SJSA1 (cell line): ENCODE measurements at places on chromosomes 2 and 18. TPM values are rescaled to one million over a fixed set of nuclear protein-coding genes. Genes with fewer than 3 reads are reported as not detected.
A peak's percentile ranks its signal among the peaks of the same experiment; 100 is the strongest.

GRCh38 chr2:207182911-207183310 lies 17.2 kb upstream of the KLF7 start:
- DNase-seq, result no peak
- peaks cover 44% of the 10 kb centered on the region for H3K4me1 ChIP-seq
- H3K36me3 ChIP-seq, result no peaks in the 10 kb centered on the region
- H3K27ac ChIP-seq, result peak overlapping the region; percentile 59

GRCh38 chr18:7291046-7291445 lies 60.2 kb downstream of the LRRC30 start:
- no peak overlapping the region for H3K27ac ChIP-seq
- no peak for DNase-seq
- no peaks in the 10 kb centered on the region for H3K36me3 ChIP-seq
- H3K27me3 ChIP-seq, result no peaks in the 10 kb centered on the region
- H3K4me1 ChIP-seq, result no peaks in the 10 kb centered on the region

DNA sequence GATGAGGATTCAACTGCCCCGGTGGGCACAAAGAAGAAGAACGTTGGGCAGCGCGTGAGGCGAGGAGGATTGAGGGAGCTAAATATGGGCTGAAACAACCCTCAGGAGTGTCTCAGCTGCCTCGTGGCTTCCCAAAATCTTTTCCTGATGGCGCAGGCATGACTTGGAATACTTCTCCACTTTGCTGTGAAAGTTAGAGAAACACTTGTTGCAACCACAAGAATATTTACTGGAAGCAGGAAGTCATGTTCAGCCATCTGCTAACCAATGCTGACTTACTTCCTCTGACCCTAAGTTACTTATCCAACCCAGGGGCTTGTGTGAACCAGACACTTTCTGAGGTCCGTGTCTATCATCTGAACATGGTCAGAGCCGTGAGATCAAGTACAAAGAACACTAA lies 148.8 kb downstream of the ARL4C start:
- no peak overlapping the region for H3K27ac ChIP-seq
- no peaks in the 10 kb centered on the region; the same call in 1 of the 2 replicates for H3K4me1 ChIP-seq
- DNase-seq, result no peak
- no peaks in the 10 kb centered on the region for H3K27me3 ChIP-seq
- no peak overlapping the region for H3K4me3 ChIP-seq
- no peaks in the 10 kb centered on the region for H3K36me3 ChIP-seq

Gene CIB4
- not detected in 2 replicates for total RNA-seq

GRCh38 chr18:51569153-51569552 lies 371.7 kb upstream of the MEX3C start:
- no peaks in the 10 kb centered on the region for H3K36me3 ChIP-seq
- no peak overlapping the region for H3K4me3 ChIP-seq
- H3K27me3 ChIP-seq, result no peaks in the 10 kb centered on the region
- DNase-seq, result no peak

GRCh38 chr2:60485055-60485454 lies 68.4 kb downstream of the BCL11A start:
- no peak overlapping the region for H3K27ac ChIP-seq
- no peak overlapping the region for H3K4me3 ChIP-seq
- H3K27me3 ChIP-seq, result no peaks in the 10 kb centered on the region
- no peaks in the 10 kb centered on the region for H3K36me3 ChIP-seq
- H3K4me1 ChIP-seq, result peaks cover 26% of the 10 kb centered on the region

GRCh38 chr18:21636769-21637168 lies 24.7 kb downstream of the SNRPD1 start:
- no peaks in the 10 kb centered on the region for H3K4me1 ChIP-seq
- no peak overlapping the region for H3K27ac ChIP-seq
- no peak overlapping the region for H3K4me3 ChIP-seq
- DNase-seq, result no peak
- H3K36me3 ChIP-seq, result peaks cover 26% of the 10 kb centered on the region

DNA sequence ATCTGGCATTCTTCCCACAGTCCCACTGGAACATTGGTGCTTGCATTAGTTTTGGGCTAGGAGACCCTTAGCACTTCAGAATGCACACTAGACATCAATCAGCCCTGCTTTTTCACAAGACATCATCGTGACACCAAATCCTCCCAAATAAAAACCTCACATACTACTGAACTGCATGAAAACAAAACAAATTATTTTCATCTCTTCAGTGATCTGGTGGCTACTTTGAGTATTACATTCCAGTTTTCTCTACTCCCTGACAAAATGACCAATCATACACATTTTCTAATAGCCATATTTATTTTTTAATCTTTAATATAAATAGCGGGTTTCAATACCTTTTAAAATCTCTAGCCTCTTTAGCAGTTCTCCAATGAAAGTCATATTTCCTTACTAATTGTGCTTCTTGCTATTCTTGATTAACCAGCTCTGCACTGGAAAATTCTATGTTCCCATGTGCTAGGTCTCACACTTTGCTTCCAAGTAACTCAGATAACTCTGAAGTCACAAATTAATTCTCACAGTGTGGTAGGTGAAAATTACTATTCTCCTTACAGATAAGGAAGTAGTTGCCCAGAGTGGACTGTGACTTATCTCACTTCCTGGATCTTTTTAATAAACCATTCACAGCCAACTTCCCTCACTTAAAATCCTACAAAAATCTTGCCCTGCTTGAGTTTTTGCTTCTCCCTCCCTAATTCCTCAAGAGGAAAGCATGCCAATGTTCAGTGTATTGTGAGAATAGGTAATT lies 82.5 kb upstream of the EPB41L3 start:
- H3K27me3 ChIP-seq, result peaks cover 53% of the 10 kb centered on the region
- no peak overlapping the region for H3K27ac ChIP-seq
- no peaks in the 10 kb centered on the region for H3K36me3 ChIP-seq
- peaks cover 28% of the 10 kb centered on the region for H3K4me1 ChIP-seq

GRCh38 chr18:35409911-35410310 lies 32.8 kb upstream of the ZNF396 start:
- no peak overlapping the region for H3K4me3 ChIP-seq
- no peaks in the 10 kb centered on the region for H3K27me3 ChIP-seq
- no peaks in the 10 kb centered on the region for H3K36me3 ChIP-seq
- H3K4me1 ChIP-seq, result no peaks in the 10 kb centered on the region
- H3K27ac ChIP-seq, result no peak overlapping the region

GRCh38 chr2:60934165-60934722 lies 52.9 kb downstream of the REL start:
- H3K27me3 ChIP-seq, result no peaks in the 10 kb centered on the region
- H3K4me1 ChIP-seq, result no peaks in the 10 kb centered on the region
- no peak overlapping the region for H3K27ac ChIP-seq
- no peaks in the 10 kb centered on the region for H3K36me3 ChIP-seq

DNA sequence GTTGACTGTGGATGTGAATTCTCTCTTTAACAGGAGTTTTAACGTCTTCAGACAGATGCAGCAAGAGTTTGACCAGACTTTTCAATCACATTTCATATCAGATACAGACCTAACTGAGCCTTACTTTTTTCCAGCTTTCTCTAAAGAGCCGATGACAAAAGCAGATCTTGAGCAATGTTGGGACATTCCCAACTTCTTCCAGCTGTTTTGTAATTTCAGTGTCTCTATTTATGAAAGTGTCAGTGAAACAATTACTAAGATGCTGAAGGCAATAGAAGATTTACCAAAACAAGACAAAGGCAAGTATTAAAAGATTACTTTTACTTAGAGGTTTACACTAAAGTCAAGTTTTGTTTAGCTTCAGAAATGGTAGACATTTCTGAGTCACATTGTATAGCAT lies 30.2 kb upstream of the TYMS start:
- H3K4me3 ChIP-seq, result no peak overlapping the region
- 0 out of 2 replicates have a peak, but pooled peaks cover 2% of the 10 kb centered on the region for H3K4me1 ChIP-seq
- H3K27ac ChIP-seq, result no peak overlapping the region
- H3K27me3 ChIP-seq, result peaks cover 4% of the 10 kb centered on the region
- H3K36me3 ChIP-seq, result no peaks in the 10 kb centered on the region
- DNase-seq, result no peak

DNA sequence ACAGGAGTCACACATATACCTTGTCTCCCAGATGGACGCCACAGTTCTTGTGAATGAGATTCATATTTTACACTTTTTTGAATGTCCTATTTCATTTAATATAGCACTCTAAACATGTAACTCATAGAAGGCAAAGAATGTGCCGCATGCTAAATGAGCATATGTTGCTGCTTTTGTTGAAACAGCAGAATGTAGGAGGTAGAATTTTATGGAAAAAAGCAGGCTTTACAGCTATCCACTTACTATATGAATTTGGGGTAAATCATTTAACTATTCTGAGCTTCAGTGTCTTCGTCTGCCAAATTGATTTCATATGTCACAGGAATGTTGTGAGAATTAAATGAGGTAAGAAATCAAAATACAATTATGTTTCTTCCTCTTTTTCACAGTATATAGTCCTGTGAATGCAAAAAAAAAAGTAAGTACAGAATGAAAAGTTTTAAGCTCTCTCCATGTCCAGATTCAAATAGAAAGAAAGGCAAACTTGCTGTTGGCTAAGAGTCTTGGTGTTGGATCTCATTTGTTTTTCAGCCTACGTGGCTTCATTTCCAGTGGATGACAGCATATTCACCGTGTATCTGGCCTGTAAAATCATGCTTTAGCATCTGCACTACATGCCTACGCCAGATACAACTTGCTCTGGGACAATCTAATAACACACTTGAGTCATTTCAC lies 154.7 kb upstream of the CNTNAP5 start:
- no peak overlapping the region for H3K27ac ChIP-seq
- no peak for DNase-seq
- H3K36me3 ChIP-seq, result no peaks in the 10 kb centered on the region
- no peaks in the 10 kb centered on the region for H3K4me1 ChIP-seq

GRCh38 chr18:11849841-11850634 lies 1.2 kb upstream of the CHMP1B start:
- H3K4me3 ChIP-seq, result peak overlapping the region; percentile 73
- no peaks in the 10 kb centered on the region for H3K27me3 ChIP-seq
- H3K36me3 ChIP-seq, result peaks cover 8% of the 10 kb centered on the region
- peaks cover 20% of the 10 kb centered on the region for H3K4me1 ChIP-seq

GRCh38 chr2:32330136-32330535 lies 26.7 kb upstream of the BIRC6 start:
- H3K4me1 ChIP-seq, result no peaks in the 10 kb centered on the region
- no peaks in the 10 kb centered on the region for H3K27me3 ChIP-seq
- no peak for DNase-seq
- H3K36me3 ChIP-seq, result no peaks in the 10 kb centered on the region
- H3K27ac ChIP-seq, result no peak overlapping the region

GRCh38 chr2:166419616-166419934 lies 43.8 kb upstream of the SCN9A start:
- DNase-seq, result no peak
- H3K4me1 ChIP-seq, result no peaks in the 10 kb centered on the region
- no peak overlapping the region for H3K4me3 ChIP-seq
- no peak overlapping the region for H3K27ac ChIP-seq

- H3K27me3 ChIP-seq, result no peaks in the 10 kb centered on the region
- H3K4me3 ChIP-seq, result no peak overlapping the region
- H3K27ac ChIP-seq, result no peak overlapping the region
- no peaks in the 10 kb centered on the region for H3K4me1 ChIP-seq
- no peak for DNase-seq
These were observed 49.9 kb downstream of the DHRS9 start for GRCh38 chr2:169119123-169119760.

GRCh38 chr2:68764806-68765311 lies 30.2 kb downstream of the ARHGAP25 start:
- H3K27ac ChIP-seq, result peak overlapping the region; percentile 57
- no peak for DNase-seq
- H3K36me3 ChIP-seq, result no peaks in the 10 kb centered on the region
- H3K4me1 ChIP-seq, result peaks cover 40% of the 10 kb centered on the region
- no peaks in the 10 kb centered on the region for H3K27me3 ChIP-seq
- peak overlapping the region; percentile 23 for H3K4me3 ChIP-seq

GRCh38 chr2:86143307-86143706 lies 37.3 kb downstream of the PTCD3 start:
- DNase-seq, result no peak
- peaks cover 92% of the 10 kb centered on the region for H3K36me3 ChIP-seq
- H3K4me3 ChIP-seq, result no peak overlapping the region
- no peaks in the 10 kb centered on the region for H3K27me3 ChIP-seq
- H3K4me1 ChIP-seq, result no peaks in the 10 kb centered on the region
- no peak overlapping the region for H3K27ac ChIP-seq

DNA sequence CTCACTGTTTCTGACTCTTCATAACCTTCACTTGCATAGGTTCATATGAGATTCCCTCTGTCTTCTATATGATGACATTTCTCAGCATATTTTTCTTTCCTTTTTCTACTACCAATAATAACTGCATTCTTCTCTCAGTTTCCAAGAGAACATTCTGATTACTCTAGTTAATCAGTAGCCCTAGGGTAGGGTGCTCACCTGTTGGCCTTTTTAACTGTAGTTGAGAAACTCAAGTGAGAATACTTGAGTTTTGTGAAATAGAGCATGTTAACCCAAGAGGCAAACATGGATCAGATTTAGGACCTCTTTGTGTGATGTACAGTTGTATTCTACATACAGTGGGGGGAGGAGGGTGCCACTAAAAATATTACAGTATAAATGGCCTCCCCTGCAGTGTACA lies 308.0 kb downstream of the CMPK2 start:
- H3K27ac ChIP-seq, result no peak overlapping the region
- H3K36me3 ChIP-seq, result no peaks in the 10 kb centered on the region
- H3K4me3 ChIP-seq, result no peak overlapping the region
- H3K27me3 ChIP-seq, result no peaks in the 10 kb centered on the region
- no peak for DNase-seq

- H3K4me3 ChIP-seq, result no peak overlapping the region
- H3K27ac ChIP-seq, result no peak overlapping the region
- no peak for DNase-seq
- H3K27me3 ChIP-seq, result no peaks in the 10 kb centered on the region; the same call in 1 of the 2 replicates
- no peaks in the 10 kb centered on the region for H3K36me3 ChIP-seq
- H3K4me1 ChIP-seq, result no peaks in the 10 kb centered on the region
These were observed 232.9 kb upstream of the CDH2 start for GRCh38 chr18:28409811-28410210.

DNA sequence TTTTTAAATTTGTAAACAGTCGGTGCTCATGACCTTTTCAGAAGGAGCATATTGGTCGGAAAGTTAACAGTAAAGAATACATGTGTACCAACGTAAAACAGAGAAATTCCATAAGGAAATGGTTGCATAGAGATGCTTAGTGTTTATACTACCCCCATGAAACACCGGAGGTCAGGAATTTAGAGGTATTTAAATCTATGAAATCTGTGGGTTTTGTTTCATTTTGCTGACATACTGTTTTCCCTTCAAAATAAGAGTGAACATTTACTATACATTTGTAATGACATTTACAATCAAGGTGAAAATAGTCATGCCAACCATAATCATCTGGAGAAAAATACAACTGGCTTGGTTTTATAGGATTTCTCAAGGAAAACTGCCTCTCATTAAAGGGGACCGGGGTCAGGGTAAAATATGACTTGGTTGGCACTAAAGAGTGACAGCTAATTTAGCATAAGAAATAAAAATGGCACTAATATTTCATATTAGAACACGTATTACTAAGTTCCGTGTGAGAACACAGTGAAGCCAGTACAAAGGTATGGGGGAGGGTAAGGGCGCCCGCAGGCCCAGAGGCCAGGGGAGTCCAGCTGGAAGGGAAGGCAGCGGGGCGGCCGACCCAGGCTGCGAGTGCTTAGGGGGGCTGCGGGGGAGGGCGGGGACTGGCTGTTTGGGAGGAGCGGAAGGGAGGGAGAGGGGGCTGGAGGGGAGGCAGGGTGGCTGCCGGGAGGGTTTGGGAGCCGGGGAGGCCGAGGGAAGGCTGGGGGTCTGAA lies 1.1 kb upstream of the RNU4ATAC start:
- H3K4me3 ChIP-seq, result peak overlapping the region; percentile 65
- peaks cover 33% of the 10 kb centered on the region for H3K36me3 ChIP-seq
- peak overlapping the region; percentile 100 for H3K27ac ChIP-seq
- peaks cover 27% of the 10 kb centered on the region for H3K4me1 ChIP-seq
- no peaks in the 10 kb centered on the region for H3K27me3 ChIP-seq
